ENCODE measurements at places on chromosomes 1 and 21.

DNA sequence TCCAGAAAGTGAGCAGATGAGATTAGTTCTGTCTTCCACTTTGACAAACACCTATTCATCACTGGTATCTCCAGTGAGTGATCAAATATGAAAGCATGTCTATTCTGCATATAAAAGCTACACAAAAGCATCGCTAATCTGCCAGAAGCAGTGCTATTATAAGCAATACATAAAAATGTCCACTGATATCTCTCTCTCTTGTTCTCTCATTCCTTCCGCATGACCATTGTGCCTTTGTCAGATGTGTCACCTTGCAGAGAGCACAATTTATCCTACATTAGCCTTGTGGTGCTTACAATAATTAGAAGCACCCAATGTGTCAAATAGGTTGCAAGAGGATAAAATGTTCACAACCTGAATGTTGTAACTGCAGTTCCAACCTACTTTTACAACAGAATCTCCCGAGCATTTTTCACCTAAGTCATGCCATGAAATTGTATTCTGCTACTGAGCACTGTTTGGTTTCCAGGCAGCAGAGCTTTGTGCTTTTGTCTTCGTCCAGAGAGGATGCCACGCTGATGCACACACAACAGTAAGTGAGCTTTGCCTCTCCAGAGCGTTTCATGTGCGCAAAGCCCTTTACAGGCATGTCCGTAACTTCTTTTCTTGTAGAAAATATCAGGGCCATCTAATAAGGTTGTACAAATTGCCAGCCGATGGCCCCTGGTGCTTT, 198.7 kb upstream of the PLD5 start:
- H3K4me3 ChIP-seq, result no peak overlapping the region
- H3K27me3 ChIP-seq, result no peaks in the 10 kb centered on the region
- H3K27ac ChIP-seq, result no peak overlapping the region
- DNase-seq, result no peak

DNA sequence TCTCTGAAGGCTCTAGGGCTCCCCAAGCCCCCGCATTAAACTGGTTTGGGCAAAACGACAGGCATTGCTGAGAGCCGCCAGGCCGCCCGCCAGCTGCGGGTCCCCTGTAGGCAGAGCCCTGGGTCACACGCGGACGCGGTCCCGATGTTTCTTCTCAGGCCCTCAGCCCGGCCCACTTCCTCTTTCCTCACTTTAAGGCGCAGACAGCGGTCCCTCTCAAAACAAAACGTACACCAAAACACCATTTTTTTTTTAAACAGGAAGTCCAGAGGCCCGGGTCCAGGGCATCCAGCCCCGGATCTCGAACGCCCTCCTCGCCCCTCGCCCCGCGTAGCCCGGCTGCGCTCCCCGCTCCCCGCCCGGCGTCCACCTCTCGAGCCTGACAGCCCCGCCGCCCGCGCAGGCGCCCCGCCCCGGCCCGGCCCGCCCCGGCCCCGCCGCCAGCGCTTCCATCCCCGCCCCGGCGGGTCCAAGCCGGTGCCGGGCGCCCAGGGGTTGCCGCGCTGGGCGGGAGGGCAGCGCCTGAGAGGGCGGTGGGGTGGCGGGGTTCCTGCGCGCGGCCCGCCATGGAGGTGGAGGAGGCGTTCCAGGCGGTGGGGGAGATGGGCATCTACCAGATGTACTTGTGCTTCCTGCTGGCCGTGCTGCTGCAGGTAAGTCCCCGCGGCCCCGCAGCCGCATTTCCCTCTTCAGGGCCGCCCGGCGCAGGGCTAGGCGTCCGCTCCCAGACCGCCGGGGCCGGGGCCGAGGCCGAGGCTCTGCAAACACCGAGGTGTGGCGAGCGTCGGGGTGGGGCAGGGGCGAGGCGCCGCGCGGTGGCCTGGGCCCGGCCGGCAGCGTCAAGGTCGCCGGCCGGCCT, at the start of gene SLC22A15:
Gene SLC22A15, plus strand, starts transcription at position 452 of the 859 bp plus-strand sequence. Its CDS starts 115 bp downstream, at position 567.
- H3K36me3 ChIP-seq, result no peaks in the 10 kb centered on the region
- no peak for DNase-seq

DNA sequence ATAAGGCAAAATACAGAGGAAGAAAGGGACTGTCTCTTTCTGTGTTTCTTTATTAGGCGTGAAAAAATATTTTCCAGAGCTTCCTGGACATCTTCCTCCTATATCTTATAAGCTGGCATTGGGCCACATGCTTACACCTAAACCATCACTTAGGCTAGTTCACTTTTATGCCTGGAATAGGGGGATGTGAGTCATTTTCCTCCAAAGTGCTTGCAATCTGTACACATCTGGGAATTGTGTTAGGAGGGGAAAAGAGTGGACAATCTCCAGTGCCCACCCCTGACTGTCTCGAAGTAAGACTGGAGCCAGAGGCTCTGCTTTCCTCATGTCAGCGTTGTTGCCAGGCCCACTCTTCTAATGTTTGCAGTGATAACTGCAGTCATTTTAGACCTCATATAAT, 29.9 kb downstream of the GIPC2 start:
- no peaks in the 10 kb centered on the region for H3K36me3 ChIP-seq
- peak overlapping the region; percentile 78 for H3K27ac ChIP-seq
- DNase-seq, result peak; percentile 95

DNA sequence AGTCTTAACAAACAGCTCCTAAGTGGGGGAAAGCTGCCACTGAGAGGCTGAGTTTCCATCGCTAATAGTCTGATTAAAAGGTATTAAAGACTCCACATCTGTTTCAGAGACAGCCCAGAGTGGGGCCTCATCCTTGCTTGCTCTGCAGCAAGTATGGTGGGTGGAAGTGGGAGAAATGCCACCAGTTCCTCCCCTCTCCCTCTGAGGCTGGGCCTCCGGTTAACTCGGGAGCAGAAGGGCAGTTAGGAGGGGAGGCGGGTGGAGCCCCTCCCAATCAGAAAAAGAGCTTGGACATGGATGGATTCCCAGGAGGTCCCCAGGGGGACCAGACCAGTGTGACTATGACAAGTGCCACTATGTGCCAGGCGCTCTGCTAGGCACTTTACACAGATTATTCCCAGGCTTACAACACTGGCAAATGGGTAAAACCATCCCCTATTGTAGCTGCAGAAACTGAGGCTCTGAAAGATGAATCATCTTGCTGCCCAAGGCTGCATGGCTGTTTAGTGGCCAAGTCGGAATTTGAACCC, 11.4 kb upstream of the ASCL5 start:
- no peak overlapping the region for H3K4me3 ChIP-seq
- no peak overlapping the region for H3K27ac ChIP-seq
- DNase-seq, result no peak
- no peaks in the 10 kb centered on the region for H3K36me3 ChIP-seq
- H3K4me1 ChIP-seq, result no peaks in the 10 kb centered on the region
- H3K27me3 ChIP-seq, result no peaks in the 10 kb centered on the region

- H3K36me3 ChIP-seq, result peaks cover 10% of the 10 kb centered on the region
- no peak overlapping the region for H3K27ac ChIP-seq
- DNase-seq, result no peak
- H3K27me3 ChIP-seq, result no peaks in the 10 kb centered on the region
- no peak overlapping the region for H3K4me3 ChIP-seq
- no peaks in the 10 kb centered on the region for H3K4me1 ChIP-seq
Observed at GRCh38 chr21:46437511-46437910, 21.2 kb upstream of the DIP2A start.

DNA sequence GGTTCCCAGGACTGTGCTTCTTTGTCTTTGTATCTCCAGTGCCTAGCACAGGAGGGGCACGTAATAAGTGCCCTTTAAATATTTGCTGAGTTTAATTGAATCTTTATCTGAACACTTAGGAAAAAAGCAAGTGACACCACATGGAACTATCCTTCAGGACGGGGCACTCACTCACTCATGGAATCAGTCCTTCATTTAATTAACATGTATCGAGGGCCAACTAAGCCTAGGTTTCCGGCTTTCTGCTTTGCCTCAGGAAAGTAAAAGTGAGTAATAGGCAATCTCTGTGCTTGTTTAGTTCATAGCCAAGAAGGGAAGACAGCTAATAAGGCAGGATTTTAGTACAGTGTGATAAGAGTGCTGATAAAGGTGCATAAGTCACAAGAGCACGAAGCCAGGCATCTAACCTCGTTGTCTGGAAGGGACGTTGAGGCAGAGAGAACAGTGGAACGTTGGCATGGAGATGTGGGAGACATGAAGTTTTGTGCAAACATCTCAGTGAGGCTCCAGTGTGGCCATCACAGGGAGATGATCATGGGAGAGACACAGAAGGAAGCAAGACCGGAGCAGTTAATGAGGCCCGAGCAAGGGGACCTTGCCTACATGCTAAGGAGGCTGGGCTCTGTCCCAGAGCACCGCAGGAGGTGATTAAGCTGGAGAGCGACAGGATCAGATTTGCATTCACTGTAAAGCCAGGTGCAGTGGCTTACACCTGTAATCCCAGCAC, 54.1 kb upstream of the TRIM67 start:
- H3K36me3 ChIP-seq, result no peaks in the 10 kb centered on the region
- no peak for DNase-seq
- peaks cover 12% of the 10 kb centered on the region for H3K4me1 ChIP-seq

DNA sequence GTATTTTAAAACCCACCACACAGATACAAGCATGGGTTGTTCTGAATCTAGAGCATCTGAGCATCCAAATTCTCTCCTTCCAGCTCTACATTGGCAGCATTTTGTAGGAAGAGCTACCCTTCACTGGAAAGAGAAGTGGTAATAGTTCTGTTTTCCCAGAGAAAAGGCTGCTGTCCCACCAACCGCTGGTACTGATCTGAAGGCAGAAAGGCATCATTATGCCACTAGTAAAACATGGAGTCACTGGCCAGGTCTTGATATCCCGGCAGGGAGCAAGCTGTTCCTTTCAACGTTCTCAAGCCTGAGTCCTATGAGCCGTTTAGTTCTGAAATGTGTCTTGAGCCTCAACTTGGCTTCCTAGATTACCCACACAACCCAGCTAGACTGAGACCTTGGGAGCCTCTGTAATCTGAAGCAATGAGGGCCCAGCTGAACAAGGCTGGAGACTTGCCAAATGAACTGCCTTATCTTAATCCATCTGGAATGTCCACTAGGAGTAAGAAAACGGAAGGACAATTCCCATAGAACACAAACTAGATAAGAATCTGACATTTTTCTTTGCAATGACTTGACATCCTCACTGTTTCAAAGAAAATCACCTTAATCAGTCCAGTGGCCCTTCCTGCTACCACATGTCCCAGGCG, 116.8 kb downstream of the KCNH1 start:
- no peaks in the 10 kb centered on the region for H3K27me3 ChIP-seq
- no peak for DNase-seq
- no peak overlapping the region for H3K27ac ChIP-seq

- H3K27me3 ChIP-seq, result no peaks in the 10 kb centered on the region
- DNase-seq, result no peak
- no peak overlapping the region for H3K4me3 ChIP-seq
- peaks cover 9% of the 10 kb centered on the region for H3K4me1 ChIP-seq
- H3K27ac ChIP-seq, result peak overlapping the region; percentile 55
Observed at GRCh38 chr1:205980237-205980870, 22.8 kb downstream of the RAB7B start.

DNA sequence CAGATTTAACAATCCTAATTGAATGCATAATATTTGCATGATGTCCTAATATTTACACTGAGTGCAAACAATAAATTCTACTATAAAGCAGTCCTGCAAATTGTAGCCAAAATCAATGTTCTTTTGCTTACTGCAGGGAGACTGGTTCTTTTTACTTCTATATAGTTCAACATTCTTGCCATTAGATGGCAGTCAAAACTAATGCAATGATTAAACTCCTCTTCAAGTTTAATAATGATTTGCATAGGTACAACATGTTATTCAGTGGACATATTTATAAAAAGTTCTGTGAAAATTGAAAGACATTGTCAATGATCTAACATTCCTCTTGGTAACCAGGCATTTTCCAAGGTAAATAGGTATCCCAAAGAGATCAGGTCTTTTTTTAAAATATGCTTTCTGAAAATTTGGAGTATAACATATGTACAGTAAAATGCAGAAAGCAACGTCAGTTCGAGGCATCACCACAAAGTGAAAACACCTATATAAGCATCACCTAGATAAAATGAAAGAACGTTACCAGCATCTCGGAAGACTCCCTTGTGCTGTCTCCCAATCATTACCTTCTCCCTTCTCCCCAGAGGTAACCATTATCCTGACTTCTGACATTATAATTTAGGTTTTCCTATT, 9.8 kb upstream of the FNBP1L start:
- DNase-seq, result peak; percentile 69
- H3K4me3 ChIP-seq, result no peak overlapping the region
- peaks cover 12% of the 10 kb centered on the region for H3K27me3 ChIP-seq
- no peak overlapping the region for H3K27ac ChIP-seq
- no peaks in the 10 kb centered on the region for H3K36me3 ChIP-seq

GRCh38 chr1:175887521-175887920, 144.1 kb upstream of the TNR start:
- H3K4me3 ChIP-seq, result no peak overlapping the region
- H3K27me3 ChIP-seq, result no peaks in the 10 kb centered on the region
- no peak overlapping the region for H3K27ac ChIP-seq
- no peaks in the 10 kb centered on the region for H3K36me3 ChIP-seq

GRCh38 chr1:154493276-154493675, 8.7 kb upstream of the TDRD10 start:
- H3K27ac ChIP-seq, result peak overlapping the region; percentile 89
- peak; percentile 84 for DNase-seq
- peaks cover 6% of the 10 kb centered on the region for H3K36me3 ChIP-seq

All from endothelial cell of umbilical vein (primary cell).